Right cardiac atrium (tissue), 5 donors: ENCODE measurements at places on chromosomes 1 and 21. TPM values are rescaled to one million over a fixed set of nuclear protein-coding genes. Genes with fewer than 3 reads are reported as not detected.

GRCh38 chr1:175138579-175138978 lies 54.0 kb downstream of the KIAA0040 start:
- DNase-seq = no peak

DNA sequence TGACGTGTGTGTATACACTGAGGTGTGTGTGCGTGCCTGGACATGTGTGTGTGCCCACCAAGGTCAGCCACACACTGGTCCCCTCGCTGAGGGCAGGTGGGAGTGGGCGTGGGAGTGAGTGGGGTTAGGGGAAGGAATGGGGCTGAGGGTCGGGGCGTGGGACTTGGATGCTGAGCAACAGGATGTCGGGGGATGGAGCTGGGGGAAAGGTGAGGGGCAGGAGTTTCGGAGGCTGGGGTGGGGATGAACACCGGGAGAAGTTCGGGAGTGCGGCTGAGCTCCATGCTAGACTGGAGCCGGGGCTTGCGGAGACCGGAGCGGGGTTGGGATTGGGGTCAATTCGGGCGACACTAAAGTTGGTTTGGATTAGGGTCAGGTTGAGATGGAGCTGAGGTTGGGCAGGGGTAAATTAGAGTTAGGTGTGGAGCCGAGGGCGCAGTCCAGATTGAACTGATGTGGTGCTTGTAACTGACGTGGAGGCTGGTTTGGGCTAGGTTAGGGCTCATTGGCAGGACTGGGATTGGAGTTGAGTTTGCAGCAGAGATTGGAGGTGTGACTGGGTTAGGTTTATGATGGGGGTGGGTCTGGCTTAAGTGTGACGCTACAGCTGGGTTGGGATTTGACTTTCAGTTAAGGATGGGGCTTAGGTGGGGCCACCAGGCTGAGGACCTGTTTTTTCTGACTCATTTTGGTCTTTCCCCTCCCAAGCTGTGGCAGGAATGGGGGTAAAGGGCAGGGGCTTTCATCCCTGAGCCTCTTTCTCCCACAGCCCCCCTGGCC lies 3.3 kb upstream of the GUCA2A start:
- no peak for DNase-seq

- no peak for DNase-seq
Observed at GRCh38 chr1:212752252-212752933, 39.2 kb downstream of the NSL1 start.

The PIK3CD gene
- 4.5 TPM for total RNA-seq

GRCh38 chr1:87176087-87176486 lies 152.6 kb upstream of the LMO4 start:
- DNase-seq = no peak

DNA sequence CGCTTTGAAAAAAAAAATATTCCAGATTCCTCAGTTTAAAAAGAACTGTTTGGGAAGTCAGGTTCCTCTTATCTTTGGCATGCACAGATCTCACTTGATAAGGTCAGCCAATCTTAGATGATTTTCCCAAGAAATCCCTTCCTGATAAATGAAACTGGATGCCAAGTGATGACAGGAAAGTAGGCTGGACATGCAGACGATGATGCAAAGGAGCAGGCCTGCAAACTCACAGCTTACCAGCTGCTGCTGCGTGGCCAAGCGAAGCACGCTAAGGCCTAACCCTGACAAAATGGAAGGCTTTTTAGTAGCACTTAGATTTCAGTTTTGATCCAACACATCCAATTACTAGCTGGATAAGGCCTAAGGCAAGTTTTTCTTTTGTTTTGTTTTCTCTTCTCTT lies 10.1 kb downstream of the TADA1 start:
- no peak for DNase-seq

DNA sequence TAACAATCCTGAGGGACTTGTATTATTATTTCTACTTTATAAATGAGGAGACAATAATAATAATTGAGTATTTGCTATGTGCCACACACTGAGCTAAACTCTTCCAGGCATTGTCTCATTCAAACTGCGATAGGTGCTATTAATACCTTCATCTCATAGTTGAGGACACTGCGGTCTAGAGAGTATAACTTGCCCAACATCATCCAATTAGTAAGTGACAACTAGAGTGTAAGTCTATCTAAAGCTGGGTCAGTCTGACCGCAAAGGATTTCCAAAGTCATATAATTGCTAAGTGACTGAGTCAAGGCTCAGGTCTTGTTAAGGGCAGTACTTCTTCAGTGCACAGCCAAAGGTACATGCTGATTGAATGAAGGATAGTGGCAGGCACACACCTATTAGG lies 9.7 kb downstream of the BCL9 start:
- DNase-seq = no peak

DNA sequence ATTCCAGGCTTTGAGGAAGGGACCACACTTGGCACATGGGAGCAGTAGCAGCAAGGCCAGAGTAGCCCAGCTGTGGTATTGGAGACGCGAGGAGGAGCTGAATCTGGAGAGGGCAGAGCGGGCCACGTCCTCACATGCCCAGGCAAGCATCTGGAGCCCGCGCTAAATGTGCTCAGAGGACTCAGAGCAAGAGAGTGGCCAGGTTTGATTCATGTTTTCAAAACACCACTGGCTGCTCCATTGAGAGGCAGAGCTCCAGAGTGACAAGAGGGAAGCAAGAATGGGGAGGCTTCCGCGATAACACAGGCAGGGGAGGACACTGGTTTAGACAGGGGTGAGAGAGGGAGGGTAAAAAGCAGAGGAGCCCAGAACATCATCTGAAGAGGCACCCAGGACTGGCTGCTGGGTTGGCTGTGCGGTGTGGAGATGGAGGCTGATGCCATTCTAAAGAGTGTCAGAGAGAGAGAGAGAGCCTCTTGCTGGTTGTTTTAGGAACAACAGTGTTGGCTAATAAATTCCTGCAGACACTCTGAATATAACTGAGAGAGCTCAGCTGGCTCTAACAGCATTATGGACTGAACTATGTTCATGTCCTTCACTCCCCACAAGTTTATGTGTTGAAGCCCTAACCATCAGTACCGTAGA lies 32.3 kb downstream of the RCAN1 start:
- no peak for DNase-seq

The TRNP1 gene
- 46.6 TPM for total RNA-seq

DNA sequence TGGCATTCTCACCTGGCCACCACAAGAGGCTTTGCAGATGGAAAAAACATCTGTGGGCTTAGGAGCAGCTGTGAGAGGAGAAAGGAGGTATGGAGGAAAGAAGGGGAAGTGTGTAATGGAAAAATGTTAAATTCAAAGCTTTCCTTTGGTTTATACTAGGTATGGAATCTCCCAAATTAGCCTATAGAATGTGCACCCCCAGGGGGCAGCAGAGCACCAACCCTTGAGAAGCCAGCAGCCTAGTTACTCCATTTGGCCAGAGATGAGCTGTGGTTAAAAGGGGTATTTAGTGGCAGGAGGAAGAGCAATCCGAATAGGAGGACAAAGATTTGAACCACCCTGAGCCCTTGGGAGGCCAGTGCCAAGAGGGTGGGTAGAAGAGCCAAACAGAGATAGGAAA lies 97.5 kb upstream of the CTTNBP2NL start:
- DNase-seq = peak; percentile 80

The MUTYH gene
- 11.4 TPM for total RNA-seq

DNA sequence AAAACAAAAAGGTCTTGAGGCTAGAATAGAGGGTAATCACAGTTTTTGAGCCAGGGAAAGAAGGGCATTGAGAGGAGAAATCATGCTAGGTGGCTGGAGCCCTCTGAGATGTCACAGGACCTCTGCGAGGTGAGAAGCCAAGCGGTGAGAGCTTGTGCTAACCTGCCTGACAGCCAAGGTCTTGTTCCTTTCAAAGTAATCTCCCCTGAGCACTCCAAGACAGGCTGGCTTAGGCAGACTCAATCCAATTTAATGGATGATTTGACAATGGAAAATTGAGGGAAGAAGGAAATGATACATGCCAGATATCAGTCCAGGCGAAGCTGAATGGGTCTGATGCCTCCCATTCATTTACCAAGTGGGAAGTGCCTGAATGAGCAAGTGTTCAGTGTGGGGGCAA lies 311.9 kb upstream of the PTBP2 start:
- no peak for DNase-seq

DNA sequence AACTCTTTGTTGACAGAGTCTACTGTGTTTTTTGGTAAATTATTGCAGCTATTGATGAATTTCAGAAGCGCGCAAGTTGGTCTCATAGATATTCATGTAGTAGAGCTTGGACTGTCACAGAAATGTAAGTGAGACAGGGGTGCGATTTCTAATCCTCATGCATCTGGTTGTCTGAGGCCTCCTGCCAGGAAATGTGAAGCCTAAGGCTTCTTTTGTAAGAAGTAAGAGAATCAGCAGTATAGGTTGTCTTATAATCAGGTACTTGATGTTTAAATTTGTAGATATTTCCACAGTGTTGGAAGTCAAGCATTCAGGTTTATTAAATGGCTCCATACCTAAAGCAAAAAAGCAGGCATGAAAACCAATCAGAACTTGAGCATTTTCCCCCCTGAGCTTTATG lies 332.9 kb upstream of the FMN2 start:
- no peak for DNase-seq

- DNase-seq = no peak
Observed at GRCh38 chr1:245748240-245748639, 593.5 kb downstream of the KIF26B start.

- no peak for DNase-seq
Observed at GRCh38 chr1:97202481-97203380, 481.1 kb downstream of the PTBP2 start.

DNA sequence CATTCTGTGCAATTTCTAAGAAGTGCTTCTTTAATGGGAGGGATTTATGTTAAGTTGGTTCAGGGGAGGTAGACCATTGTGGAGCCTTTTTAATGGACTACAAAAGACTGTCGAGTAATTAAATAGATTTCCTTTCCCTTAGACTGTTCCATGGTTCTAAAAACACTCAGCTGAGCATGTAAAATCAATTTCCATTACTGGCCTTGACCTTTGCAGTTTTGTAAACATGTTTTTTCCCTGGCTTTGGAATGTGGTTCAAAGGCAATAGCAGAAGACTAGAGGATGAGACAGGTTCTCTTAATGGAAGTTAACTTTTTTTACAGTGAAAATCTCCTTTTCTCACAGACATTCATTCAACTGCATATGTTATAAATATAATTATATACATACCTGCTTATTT lies 37.6 kb upstream of the BTG3 start:
- no peak for DNase-seq

GRCh38 chr21:24445517-24445916 lies 1161.8 kb downstream of the MRPL39 start:
- no peak for DNase-seq

The RXFP4 gene
- not detected for total RNA-seq

The CCDC185 gene
- 0.14 TPM for total RNA-seq

- peak; percentile 4 for DNase-seq
Observed at GRCh38 chr1:2800664-2801045, 838 bp downstream of the TTC34 start.

DNA sequence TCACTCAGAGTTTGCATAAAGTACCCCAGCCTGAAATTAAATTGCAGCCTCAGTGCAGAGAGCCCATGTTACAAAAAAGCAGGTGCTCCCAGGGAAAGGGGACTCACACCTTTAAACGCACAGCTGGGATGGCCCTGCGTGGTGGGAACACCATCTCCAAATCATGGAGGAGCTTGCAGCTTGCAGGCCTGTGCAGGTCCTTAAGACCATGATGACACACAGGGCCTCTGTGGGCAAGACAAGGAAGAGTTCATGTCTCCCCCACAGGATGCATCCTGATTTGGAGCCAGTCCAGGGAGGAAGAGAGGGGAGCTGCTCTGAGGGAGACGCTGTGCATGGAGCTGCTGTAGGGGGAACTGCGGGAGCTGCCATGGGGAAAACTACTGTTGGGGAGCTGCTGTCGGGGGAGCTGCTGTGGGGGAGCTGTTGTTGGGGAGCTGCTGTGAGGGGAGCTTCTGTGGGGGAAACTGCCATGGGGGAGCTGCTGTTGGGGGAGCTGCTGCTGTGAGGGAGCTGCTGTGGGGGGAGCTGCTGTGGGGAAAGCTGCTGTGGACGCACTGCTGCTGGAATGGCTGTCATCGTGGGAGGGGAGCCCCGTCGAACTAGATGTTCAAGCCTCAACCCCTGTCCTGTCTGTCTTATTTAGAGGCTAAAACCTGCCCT lies 113.9 kb downstream of the MATN1 start:
- no peak for DNase-seq

The HSF2BP gene
- total RNA-seq = 0.42 TPM

DNA sequence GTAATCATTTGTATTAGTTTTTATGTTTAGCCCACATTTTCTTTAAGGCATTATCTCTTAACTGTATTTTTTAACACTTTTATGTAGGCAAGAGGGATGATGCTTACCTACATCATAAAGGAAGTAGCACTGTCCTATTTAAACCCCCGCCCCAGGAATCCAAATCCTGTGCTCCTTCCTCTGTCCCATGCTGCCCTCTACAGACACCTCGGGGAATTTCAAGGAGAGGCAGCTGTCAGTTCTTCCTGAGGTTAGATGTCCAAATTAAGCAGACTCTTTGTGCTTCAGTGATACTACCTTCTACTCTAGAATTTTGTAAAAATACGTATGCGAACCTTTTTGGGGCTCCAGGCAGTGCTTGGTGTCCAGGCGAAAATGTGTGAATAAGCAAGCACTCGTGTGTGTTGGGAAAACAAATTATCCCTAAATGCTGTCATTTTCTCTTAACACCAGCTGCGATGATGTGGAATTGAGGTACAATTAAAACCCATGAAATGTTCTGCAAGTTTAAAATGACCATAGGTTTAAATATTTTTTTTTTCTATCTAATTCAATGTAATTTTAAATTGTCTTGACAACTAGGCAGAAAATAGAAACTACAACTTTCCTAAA lies 19.2 kb downstream of the CRCT1 start:
- DNase-seq = no peak

The FLG2 gene
- not detected for total RNA-seq

GRCh38 chr1:150808121-150808520 lies at the start of gene CTSK:
TSS of gene CTSK (minus strand) at chr1:150808260. CDS start at chr1:150806805, 1,455 bp downstream.
- DNase-seq = no peak

The CR2 gene
- not detected for total RNA-seq

The OR10Z1 gene
- not detected for total RNA-seq

GRCh38 chr1:1612104-1612400 lies 3.2 kb upstream of the MIB2 start:
- no peak for DNase-seq

GRCh38 chr1:1354271-1355247 lies 3.8 kb downstream of the MXRA8 start:
- peak; percentile 66 for DNase-seq

- DNase-seq = no peak
Observed at GRCh38 chr1:244187310-244187709, 136.2 kb downstream of the ZBTB18 start.

- no peak for DNase-seq
Observed at GRCh38 chr1:235971020-235971419, 93.9 kb downstream of the NID1 start.

DNA sequence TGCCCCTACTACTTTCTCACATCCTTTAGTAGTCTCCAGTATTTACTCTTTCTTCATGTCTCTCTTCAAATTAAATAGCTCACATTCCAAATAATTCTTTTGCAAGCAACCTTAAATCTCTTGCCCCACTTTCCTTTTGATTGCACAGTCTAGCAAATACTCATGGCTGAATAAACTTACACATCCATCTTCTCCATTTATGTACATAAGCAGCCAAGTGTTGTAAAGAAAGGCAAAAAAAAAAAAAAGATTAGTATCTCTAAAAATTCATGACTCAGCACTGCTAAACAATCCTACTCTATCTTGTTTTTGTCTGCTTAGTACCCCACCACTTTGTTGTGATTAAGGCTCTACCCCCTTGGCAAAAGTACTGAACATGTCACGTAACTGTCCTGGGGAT lies 42.6 kb downstream of the F13B start:
- DNase-seq = no peak
